ENCODE measurements at places on chromosomes 2 and 18.

DNA sequence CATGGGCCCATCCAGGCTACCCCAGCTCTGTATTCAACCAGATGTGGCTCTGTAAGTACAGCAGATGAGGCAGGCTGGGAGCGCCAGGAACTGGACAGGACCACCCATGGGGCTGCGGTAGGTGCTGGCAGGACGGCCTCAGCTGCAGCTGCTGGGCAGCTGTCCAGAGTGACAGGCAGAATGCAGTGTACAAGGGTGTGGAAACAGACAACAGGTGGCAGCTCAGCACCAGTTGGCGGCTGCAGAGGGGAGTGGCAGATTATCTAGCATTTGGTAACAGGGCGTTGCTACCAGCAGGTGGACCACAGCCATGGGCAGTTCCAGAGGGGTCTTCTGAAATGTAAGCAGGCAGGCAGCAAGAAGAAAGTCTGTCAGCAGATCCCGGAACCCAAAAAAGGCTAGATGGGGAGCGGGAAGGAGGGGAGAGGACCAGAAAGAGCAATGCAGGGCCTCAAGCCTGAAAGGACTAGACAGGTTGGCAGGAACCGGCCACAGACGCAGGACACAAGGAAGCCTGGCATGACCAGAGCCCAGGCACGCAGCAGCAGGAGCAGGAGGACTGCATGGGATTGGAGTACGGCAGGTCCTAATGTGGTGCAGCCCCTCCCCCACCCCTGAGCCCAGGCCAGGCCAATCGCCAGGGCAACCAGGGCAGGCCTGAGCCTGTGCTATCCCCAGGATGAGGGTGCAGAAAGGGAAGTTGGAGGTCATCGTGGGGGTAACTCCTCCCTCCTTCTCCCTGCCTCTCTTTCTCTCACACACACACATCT, 24.7 kb downstream of the PKDCC start:
- DNase-seq = peak; percentile 84

- no peak for DNase-seq
Measured at GRCh38 chr2:216131175-216131926, 22.2 kb downstream of the XRCC5 start.

DNA sequence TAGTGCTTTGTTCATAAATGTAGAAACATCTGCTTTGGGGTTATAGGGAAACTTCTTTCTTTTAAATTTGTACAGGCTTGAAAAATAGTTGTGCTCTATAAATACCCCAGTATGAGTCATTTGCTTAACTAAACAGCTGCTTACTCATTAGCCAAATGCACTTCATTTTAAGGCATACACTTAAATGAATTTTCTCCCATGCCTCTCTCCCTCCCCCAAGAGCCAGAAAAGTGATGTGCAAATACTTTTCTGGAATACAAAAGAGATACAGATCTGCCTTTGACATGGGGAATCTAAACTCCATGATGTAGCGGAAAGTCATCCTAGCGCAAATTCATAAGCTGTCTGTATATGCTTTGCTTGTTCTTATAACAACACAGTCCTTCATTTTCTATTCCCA, 469.4 kb downstream of the DLGAP1 start:
- DNase-seq = no peak

GRCh38 chr2:224190936-224191270, 151.8 kb upstream of the SERPINE2 start:
- DNase-seq = no peak

DNA sequence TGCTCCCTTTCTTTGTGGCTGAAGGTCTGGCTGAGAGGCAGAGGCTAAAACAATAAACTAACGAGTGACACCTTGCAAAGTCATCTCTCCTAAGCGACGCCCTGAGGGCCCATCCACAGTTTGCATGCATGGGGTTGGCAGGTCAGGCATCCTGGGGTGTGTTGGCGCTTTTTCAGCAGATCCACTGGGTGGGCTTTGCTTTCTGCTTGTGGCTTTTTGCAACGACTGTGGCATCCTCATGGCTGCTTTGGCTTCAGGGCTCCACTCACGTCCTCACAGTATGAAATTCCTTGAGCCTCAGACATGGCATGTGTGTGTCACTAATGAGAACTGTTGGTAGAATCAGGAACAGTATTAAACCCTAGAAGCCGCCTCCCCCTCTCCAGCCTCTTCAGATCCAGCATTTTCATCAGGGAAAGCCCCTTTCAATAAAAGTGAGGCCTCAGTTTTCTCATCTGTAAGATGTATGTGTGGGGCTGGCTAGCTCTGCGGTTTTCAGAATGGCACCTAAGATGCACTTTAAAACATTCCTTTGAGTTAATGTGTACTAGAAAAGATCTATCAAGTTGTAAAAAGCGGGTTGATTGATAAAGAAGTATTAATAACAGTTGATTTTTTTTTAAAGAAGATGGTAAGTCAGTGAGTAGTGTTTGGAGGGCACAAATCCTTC, 72.5 kb downstream of the SH3BP4 start:
- no peak for DNase-seq

GRCh38 chr2:150480971-150481830, 6.3 kb downstream of the RND3 start:
- no peak for DNase-seq

- no peak for DNase-seq
Measured at GRCh38 chr2:214519258-214519818, 108.5 kb downstream of the VWC2L start.

GRCh38 chr2:37568565-37568964, 102.9 kb downstream of the CDC42EP3 start:
- DNase-seq = no peak

- DNase-seq = no peak
Measured at GRCh38 chr2:158042245-158042644, 59.4 kb upstream of the UPP2 start.

DNA sequence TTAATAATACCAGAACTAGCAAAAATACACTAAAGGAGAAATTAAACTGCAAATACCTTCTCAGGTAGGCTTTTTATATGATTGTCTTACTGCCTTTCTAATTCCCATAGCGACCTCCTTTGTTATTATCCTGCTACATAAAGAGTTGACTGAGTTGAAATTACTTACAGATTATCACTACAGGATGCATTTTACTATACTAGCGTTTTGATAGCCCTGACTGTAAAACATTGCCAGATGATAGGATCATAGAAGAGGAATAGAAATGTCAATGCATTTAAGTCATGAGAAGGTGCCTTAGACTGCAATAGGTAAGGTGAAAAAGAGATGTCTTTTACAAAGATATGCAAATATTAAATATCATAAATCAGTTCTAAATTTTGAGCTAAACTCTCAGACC, 639.7 kb downstream of the NRXN1 start:
- DNase-seq = no peak

DNA sequence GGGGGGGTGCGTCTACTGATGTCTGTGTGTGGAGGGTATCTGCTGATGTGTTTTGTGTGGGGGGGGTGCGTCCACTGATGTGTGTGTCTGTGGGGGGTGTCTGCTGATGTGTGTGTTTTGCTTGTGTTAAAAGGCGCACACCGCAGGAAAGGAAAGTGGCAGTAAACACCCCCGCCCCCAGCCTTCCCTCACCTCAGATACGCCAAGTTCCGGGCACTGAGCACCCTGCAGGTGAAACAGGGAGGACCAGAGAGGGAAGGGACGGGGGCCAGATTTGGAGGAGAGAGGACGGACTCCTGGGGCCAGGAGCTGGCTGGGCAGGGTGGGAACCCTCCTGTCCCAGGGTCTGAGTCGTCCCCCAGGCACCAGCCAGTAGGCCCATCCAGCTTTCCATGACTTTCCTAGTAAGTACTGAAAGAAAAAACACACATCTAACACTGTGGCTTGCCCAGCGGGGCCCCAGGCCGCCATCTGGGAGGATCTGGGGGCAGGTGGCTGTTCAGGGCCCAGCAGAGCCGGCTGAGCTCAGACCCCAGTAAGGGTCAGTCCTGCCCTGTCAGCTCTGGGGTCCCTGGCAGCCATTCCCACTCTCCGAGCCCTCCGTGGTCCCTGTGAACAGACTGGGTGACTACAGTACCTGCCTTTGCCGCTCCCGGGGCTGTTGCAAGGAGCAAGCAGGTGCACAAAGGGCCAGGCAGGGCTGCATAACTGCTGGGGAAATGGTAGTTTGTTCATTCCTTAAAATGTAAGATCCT, 126.9 kb downstream of the NFATC1 start:
- peak; percentile 44 for DNase-seq

DNA sequence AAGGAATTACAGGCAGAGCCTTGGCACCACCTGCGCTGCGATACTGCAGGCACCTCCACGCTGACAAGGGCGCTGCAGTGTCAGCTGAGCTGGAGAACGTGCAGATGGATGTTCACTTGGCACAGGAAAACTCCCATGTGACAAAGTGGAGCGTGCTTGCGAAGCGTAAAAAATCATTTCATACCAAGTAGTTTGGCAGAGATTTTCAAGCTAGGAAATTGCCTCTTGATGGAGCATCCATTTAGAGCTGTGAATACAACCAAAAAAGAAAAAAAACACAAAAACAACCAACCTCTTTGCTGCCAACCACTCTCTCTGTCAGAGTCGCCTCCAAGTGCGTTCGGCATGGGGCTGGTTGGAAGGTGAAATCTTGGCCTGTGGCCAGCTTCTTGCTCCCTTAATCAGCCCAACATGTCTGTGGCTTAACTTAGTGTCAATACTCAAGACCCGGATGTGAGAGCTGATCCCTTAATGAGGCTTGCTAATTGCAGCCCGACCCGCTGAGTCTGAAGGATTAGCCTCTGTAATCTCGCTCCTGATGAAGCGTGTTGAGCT, 38.1 kb downstream of the ACOXL start:
- DNase-seq = peak; percentile 65

DNA sequence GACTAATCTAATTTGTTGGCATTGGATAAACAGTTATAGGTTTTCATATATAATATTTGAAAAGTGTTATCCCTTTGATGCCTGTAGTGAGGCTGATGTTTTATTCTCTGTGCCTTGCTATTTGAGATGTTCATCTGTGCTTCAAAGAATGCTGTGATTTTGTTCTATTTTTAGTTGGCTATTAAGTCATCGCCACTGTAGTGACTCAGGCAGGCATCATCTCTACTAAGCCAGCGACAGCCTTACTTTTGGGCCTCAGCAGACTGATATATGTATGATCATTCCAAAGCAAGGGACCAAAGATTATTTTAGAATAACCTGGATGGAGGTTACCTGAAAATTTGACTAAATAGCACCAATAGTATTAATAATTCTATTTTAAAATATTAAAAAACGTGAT, 1674.5 kb upstream of the NXPH2 start:
- no peak for DNase-seq

DNA sequence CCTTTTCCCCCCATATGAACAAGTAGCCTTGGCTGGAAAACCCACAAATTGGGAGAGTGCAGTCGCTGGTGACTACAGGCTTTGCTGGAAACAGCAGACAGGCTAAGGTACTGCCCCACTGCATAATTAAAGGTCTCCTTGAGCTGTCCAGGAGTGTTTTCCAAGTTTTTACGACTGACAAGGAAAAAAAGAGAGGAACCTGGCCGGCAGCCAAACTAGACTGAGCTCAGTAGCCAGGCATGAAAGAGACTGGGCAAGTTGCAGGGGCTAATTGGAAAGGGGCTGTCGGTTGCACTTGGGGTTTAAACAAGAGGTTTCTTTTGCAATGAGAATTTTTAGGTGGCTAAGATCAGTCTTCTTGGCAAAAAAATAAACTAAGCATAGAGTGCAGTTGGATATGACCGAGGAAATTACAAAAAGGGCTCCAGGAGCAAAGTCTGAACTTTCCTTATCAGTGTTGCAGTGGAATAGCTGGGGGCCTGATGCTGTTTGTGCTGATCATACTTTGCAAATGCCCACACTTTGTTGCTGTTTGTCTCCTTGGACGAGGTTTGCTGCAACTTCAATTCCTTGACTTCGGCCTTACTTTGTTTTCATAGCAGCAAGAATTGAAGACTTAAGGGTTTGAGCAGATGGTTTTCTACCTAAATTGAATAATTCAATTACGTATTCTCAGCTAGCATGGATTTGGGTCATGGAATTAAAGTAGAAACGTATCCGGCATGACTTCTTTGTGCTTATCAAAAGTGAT, 2.1 kb downstream of the GULP1 start:
- DNase-seq = peak; percentile 84

GRCh38 chr2:144372410-144373080, 147.4 kb downstream of the ZEB2 start:
- DNase-seq = no peak

GRCh38 chr2:153005071-153005730, 286.8 kb downstream of the ARL6IP6 start:
- DNase-seq = no peak

- no peak for DNase-seq
Measured at GRCh38 chr18:10234912-10235660, 219.3 kb upstream of the APCDD1 start.

GRCh38 chr2:7962161-7962560, 719.7 kb upstream of the ID2 start:
- DNase-seq = no peak

DNA sequence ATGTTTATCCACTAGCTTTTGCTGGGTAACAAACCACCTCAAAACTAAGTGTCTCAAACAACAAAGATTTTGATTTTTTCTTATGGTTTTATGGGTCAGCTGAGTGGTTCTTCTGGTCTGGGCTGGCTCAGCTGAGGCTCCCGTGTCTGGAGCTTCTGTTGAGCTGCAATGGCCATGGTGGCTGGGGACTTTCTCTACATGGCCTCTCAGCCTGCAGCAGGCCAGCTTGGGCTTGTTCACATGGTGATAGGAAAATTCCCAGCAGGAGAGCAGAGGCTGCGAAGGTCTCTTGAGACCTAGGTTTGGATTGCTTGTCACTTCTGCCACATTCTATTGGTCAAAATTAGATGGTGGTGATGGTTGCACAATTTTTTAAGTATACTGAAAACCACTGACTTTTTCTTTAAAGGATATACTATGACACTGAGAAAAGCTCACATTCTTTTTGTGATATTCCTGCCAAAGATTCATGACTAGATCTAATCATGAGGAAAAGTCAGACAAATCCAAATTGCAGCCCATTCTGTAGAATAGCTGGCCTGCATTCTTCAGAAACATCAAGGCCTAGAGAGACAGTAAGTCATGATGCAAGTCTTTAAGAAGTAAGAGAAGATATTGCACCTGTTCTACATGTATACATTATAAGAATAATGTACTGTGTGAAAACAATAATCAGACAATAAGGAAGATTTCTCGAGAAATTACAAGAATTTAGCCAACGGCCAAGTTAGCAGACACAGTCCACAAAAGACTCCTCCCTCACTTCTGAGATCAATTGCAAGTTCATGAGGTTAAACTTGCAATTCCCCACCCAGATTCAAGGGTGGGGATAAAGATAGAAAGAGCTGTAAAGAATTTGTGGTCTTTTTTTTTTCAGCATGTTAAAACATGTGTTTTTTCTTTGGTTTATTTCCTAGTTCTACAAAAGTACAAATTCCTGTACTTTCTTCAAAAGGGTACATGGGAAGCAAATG, 35.0 kb upstream of the IL1R2 start:
- DNase-seq = no peak

Measured in right forelimb (tissue), 1 donor.